ENCODE measurements at places on chromosomes 13 and 19. TPM values are rescaled to one million over a fixed set of nuclear protein-coding genes. Genes with fewer than 3 reads are reported as not detected.

Gene OVOL3
- polyA plus RNA-seq: not detected

Gene ZSWIM9
- 3.2 TPM for polyA plus RNA-seq

Gene OR10H1
- polyA plus RNA-seq: 0.04 TPM

Gene CD79A
- polyA plus RNA-seq: 0.31 TPM

Gene LIPE
- polyA plus RNA-seq: 9.2 TPM

Gene TNFAIP8L1
- 4.7 TPM for polyA plus RNA-seq

Gene SYNGR4
- polyA plus RNA-seq: not detected

Gene CPB2
- not detected for polyA plus RNA-seq

Gene LGALS7B
- 6,105 TPM for polyA plus RNA-seq

Gene CDX2
- 0.01 TPM for polyA plus RNA-seq

Gene MUC16
- 0.04 TPM for polyA plus RNA-seq

Gene VPS36
- 21.5 TPM for polyA plus RNA-seq

Gene PSG4
- 1.6 TPM for polyA plus RNA-seq

Measured in esophagus (tissue), 2 donors.